ENCODE measurements at places on chromosomes 2 and 18. TPM values are rescaled to one million over a fixed set of nuclear protein-coding genes. Genes with fewer than 3 reads are reported as not detected.

DNA sequence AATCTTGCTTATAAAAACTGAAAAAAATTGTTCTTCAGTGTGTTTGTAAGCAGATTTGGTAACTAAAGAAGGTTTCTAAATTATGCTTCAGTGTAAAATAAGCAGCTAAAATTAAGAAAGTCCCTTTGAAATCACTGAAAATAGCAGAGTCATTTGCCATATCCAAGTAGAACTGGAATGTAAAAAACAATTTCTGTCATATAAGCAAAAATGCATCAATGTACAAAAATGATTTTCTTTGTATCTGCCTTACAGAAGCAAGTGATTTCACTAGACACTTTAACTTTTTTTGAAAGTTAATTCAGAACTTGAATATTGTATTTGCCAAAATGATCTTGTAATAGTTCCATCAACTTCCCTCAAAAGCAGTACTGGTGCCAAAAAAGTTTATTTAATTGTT lies 121.7 kb upstream of the CD226 start:
- no peak overlapping the region for H3K27ac ChIP-seq
- no peak for DNase-seq
- no peaks in the 10 kb centered on the region for H3K4me1 ChIP-seq
- H3K4me3 ChIP-seq, result no peak overlapping the region

DNA sequence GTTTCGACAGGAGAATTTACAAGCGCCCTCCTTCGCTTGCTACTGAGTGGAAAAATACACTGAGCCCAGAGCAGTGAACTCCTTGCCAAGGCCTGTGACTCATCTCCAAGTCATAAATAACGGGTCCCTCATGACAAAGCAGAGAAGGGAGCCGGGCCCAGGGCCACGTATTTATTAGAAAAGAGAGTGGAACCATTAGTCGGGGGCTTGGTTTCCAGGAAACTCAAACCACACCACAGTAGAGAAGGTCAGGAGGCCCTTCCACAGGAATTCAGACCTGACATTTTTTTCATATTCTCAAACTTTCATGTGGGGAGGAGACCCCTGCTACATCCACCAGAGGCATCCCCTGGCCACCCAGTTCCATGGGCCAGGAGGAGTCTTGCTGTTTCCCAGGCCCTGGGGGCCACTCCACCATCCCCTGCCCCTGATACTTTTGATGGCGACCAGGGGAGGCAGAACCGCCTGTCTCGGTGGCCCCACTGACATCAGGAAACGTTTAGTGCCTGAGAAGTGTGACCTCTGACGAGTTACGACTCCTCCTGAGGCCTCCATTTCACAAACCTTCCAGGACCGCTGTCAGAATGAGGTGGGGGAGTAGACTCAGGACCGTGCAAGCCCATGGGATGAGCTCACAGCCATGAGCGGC lies 289.7 kb downstream of the DYSF start:
- no peak overlapping the region for H3K4me3 ChIP-seq
- peaks cover 29% of the 10 kb centered on the region for H3K4me1 ChIP-seq
- H3K27ac ChIP-seq, result peak overlapping the region; percentile 48
- DNase-seq, result peak; percentile 91
- H3K36me3 ChIP-seq, result no peaks in the 10 kb centered on the region
- H3K27me3 ChIP-seq, result peaks cover 8% of the 10 kb centered on the region

GRCh38 chr2:69375494-69376353 lies 11.3 kb downstream of the GFPT1 start:
- no peak overlapping the region for H3K4me3 ChIP-seq
- no peak overlapping the region for H3K27ac ChIP-seq
- H3K4me1 ChIP-seq, result peaks cover 4% of the 10 kb centered on the region
- H3K27me3 ChIP-seq, result no peaks in the 10 kb centered on the region
- no peak for DNase-seq
- H3K36me3 ChIP-seq, result peaks cover 28% of the 10 kb centered on the region

- H3K27ac ChIP-seq, result no peak overlapping the region
- no peaks in the 10 kb centered on the region for H3K36me3 ChIP-seq
- no peak overlapping the region for H3K4me3 ChIP-seq
- H3K27me3 ChIP-seq, result no peaks in the 10 kb centered on the region
- H3K4me1 ChIP-seq, result no peaks in the 10 kb centered on the region
Measured at GRCh38 chr2:46469116-46469515, 10.2 kb upstream of the TMEM247 start.

- DNase-seq, result peak; percentile 72
- H3K4me3 ChIP-seq, result no peak overlapping the region
- peak overlapping the region; percentile 86 for H3K27ac ChIP-seq
- H3K36me3 ChIP-seq, result no peaks in the 10 kb centered on the region
- no peaks in the 10 kb centered on the region for H3K27me3 ChIP-seq
Measured at GRCh38 chr18:28767727-28768211, 590.8 kb upstream of the CDH2 start.

- no peaks in the 10 kb centered on the region for H3K36me3 ChIP-seq
- DNase-seq, result no peak
- H3K27ac ChIP-seq, result no peak overlapping the region
- H3K27me3 ChIP-seq, result no peaks in the 10 kb centered on the region
Measured at GRCh38 chr2:180882959-180883358, 97.4 kb upstream of the UBE2E3 start.

- H3K27ac ChIP-seq, result no peak overlapping the region
- H3K27me3 ChIP-seq, result no peaks in the 10 kb centered on the region
- DNase-seq, result no peak
- no peaks in the 10 kb centered on the region for H3K4me1 ChIP-seq
- no peak overlapping the region for H3K4me3 ChIP-seq
Measured at GRCh38 chr2:209549589-209549988, 125.7 kb downstream of the MAP2 start.

DNA sequence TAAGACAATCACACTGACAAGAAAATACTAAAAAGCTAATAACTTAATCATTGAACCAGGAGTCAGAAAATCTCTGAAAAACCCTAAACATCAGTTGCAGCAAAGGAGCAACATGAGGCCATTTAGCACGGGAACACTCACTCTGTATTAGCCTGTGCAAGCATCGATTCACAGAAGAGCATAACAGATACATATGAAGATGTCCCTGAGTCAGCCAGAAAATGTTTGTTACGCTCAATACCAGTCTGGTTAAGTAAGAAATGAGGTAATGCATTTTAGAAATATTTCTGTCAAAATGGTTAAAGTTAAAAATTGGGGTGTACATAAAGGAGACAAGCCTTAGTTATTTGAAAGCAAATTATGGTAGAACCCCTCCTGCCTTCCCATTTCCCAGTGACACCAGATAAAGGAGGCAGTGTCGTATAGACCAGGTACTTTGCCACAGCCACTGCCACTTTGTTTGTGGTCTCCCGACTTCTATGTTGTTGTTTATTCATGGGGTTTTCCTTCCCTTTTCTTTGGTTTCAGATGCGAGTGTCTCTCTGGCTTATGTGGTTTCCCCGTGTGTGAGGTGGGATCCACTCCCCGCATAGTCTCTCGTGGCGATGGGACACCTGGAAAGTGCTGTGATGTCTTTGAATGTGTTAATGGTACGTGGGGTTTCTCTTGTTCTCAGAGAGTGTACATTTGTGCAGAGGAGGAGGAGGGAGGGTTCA lies 108.6 kb downstream of the CRIM1 start:
- no peak overlapping the region for H3K4me3 ChIP-seq
- no peaks in the 10 kb centered on the region for H3K27me3 ChIP-seq
- H3K36me3 ChIP-seq, result peaks cover 91% of the 10 kb centered on the region
- H3K27ac ChIP-seq, result peak overlapping the region; percentile 90
- no peak for DNase-seq

GRCh38 chr2:28810384-28811285 lies at the start of gene SPDYA:
Gene SPDYA, plus strand, starts transcription at chr2:28810834. Its CDS starts 5,181 bp downstream, at chr2:28816015.
- peaks cover 2% of the 10 kb centered on the region for H3K36me3 ChIP-seq
- H3K4me1 ChIP-seq, result peaks cover 5% of the 10 kb centered on the region
- peak within 1 kb of the TSS; percentile 76 for H3K4me3 ChIP-seq
- peak; percentile 96 for DNase-seq
- peak within 1 kb of the TSS; percentile 25 for H3K27ac ChIP-seq

DNA sequence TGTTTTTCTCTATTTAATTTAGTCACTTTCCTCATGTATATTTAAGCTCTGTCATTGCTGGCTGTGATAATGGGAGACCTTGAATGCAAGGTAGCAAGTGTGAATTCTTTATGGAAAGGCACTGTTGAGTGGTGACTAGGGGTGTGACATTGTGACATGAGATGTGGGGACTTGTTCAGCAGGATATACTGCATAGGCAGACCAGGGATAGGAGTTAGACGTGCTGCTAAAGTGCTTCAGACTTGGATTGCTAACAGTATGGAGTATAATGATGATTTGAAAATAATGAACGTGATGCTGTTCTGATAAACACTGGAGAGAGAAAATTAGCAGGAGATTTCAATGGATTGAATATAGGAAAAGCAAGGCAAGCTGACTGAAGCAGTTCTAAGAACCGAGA lies 135.1 kb downstream of the NCOA1 start:
- H3K27me3 ChIP-seq, result no peaks in the 10 kb centered on the region
- H3K27ac ChIP-seq, result no peak overlapping the region
- H3K4me1 ChIP-seq, result no peaks in the 10 kb centered on the region
- no peaks in the 10 kb centered on the region for H3K36me3 ChIP-seq
- DNase-seq, result peak; percentile 50

DNA sequence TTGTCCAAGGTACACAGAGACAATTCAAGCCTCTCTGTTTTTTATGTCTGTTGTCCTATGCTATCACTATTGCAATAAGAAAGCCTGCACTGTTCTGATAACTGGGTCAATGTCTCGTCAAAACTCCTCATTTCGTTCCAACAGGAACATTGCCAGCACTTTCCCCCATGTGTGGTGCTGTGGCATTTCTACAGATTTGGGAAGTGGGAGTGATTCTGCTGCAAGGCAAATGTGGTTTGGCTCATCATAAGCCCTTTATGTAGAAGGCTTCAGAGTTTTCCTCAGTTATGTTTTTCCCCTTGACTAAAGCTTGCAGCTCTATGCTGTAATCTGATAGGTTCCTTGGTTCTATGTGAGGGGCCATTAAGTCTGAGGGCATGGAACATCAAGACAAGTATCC lies 324.1 kb upstream of the TCF4 start:
- no peak overlapping the region for H3K4me3 ChIP-seq
- no peaks in the 10 kb centered on the region for H3K27me3 ChIP-seq
- DNase-seq, result no peak
- peaks cover 11% of the 10 kb centered on the region for H3K4me1 ChIP-seq

DNA sequence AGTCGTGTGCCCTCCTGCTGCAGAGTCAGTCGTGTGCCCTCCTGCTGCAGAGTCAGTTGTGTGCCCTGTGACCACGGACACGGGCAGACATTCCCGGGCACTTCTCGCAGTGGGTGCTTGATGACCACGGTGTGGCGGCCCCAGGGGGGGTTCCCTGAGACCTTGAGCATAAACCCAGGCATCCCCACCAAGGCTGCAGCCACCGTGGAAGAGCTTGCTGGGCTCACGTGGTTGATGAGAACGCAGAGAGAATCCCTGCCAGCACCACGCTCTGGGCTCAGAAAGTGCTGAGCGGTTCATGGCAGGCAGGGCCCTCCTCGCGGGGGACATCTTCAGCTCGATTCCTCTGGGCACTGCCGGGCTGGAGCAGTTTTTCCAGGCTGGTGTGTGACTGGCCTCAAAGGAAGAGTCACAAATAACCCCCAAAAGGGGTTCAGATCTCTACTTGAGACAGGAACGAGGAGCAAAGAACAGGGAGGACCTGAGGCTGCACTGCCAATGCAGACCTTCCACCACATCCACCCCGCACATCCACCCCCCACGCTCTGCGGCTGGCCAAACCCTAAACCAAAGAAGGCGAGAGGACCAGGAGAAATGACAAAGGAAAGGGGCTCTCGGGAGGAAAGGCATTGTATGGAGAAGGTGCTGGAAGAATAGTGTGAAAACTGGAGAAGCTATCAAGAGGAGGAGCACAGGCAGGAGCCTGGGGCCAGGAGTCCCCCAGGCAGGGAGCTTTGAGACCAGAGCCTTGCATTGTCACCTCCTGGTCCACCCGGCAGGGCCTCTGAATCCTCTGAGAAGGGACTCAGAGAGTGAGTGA lies 8.4 kb upstream of the PER2 start:
- H3K4me1 ChIP-seq, result no peaks in the 10 kb centered on the region
- H3K36me3 ChIP-seq, result no peaks in the 10 kb centered on the region
- peaks cover 12% of the 10 kb centered on the region for H3K27me3 ChIP-seq
- H3K4me3 ChIP-seq, result no peak overlapping the region
- DNase-seq, result no peak

DNA sequence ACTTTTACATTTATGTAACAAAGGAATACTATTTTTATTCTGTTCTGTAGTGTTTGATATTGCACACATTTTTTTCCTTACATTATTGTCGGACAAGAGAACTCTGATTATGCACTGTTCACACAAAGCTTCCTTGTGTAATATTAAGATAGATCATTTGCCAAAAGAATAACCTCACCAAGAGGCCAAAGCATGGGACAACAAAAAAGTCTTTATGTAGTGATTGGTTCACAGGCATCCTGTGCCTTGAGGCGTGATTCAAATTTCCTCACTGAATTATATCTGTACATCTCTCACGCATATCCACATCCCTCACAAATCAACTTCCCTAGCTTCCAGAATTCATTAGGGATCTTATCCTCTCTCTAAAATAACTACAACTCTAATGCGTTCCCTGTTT lies 642.7 kb downstream of the NR4A2 start:
- H3K4me3 ChIP-seq, result no peak overlapping the region
- no peaks in the 10 kb centered on the region for H3K4me1 ChIP-seq
- no peak overlapping the region for H3K27ac ChIP-seq
- DNase-seq, result no peak
- H3K27me3 ChIP-seq, result no peaks in the 10 kb centered on the region
- H3K36me3 ChIP-seq, result no peaks in the 10 kb centered on the region

DNA sequence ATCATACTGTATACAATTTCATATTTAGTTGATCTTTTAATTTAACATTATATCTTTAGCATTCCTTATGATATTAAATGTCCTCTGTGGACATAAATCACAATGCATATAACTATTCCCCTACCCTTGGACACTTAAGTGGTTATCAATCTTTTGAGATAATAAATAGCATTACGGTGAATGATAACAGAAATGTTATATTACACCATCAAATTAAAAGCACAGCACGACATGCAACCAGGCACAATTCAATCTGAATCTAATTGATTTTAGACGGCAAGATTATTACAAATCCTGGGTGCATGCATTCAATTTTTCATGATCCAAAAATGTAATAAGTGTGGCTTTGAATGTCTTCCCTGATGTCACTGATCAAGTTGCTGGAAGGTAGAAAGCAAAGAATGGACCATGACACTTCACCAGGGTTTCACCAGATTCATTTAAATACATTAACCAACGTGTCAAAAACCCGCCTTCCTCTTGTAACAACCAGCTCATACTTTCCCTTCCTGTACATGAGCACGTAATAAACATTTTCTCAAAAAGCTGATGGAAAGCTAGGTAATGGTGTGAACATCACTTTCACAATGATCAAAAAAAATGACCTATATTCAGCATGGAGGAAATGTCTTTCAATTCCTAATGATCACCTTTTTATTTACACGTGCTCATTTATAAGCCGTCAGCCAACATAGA lies 513.7 kb upstream of the ID2 start:
- no peaks in the 10 kb centered on the region for H3K27me3 ChIP-seq
- no peak overlapping the region for H3K27ac ChIP-seq
- H3K4me1 ChIP-seq, result peaks cover 37% of the 10 kb centered on the region
- H3K36me3 ChIP-seq, result no peaks in the 10 kb centered on the region

- no peak overlapping the region for H3K4me3 ChIP-seq
- no peaks in the 10 kb centered on the region for H3K4me1 ChIP-seq
- no peak overlapping the region for H3K27ac ChIP-seq
- peak; percentile 80 for DNase-seq
- H3K27me3 ChIP-seq, result no peaks in the 10 kb centered on the region
Measured at GRCh38 chr2:113700186-113700841, 56.1 kb downstream of the SLC35F5 start.

GRCh38 chr2:28608500-28609424 lies 112.9 kb downstream of the PLB1 start:
- peaks cover 5% of the 10 kb centered on the region for H3K4me1 ChIP-seq
- no peak overlapping the region for H3K27ac ChIP-seq
- H3K4me3 ChIP-seq, result no peak overlapping the region
- no peaks in the 10 kb centered on the region for H3K36me3 ChIP-seq

Gene MC4R
- total RNA-seq, result not detected

Gene MEP1B
- total RNA-seq, result not detected

Gene ELMOD3
- 22.1 TPM for total RNA-seq

Gene ABCG5
- not detected for total RNA-seq

Gene FAM110C
- total RNA-seq, result not detected

Gene PRKRA
- total RNA-seq, result 64.5 TPM

Gene PJVK
- total RNA-seq, result 2.5 TPM
